Sciatic nerve (tissue), 2 donors: ENCODE measurements at places on chromosomes 13 and 19. TPM values are rescaled to one million over a fixed set of nuclear protein-coding genes. Genes with fewer than 3 reads are reported as not detected.
A peak's percentile ranks its signal among the peaks of the same experiment; 100 is the strongest.

GRCh38 chr13:110012102-110012739, 225.8 kb upstream of the IRS2 start:
- no peak for DNase-seq

Gene SLC10A2
- total RNA-seq: not detected

Gene PCSK4
- total RNA-seq: 2.5 TPM

DNA sequence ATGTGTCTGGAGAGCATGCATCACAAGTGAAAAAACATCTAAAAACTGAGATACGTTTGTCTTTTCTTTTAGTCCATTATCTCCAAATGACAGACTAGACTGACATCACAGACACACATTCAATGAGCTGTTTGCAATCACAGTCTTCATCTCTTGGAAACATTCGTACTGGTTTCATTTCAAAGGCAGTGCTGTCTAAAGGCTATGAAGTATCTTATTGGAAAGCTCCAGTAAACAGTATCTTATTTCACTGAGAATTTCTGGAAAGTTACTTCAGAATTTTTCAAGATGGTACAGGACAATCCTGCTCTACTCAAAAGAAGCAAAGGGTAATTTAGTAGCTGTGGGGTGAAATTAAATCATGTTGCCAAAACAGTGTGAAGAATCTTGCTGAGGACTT, 53.5 kb upstream of the TNFRSF19 start:
- no peak for DNase-seq

- no peak for DNase-seq
These were observed 114.3 kb downstream of the TEX26 start for GRCh38 chr13:31046711-31047279.

Gene PSG2
- total RNA-seq: not detected

DNA sequence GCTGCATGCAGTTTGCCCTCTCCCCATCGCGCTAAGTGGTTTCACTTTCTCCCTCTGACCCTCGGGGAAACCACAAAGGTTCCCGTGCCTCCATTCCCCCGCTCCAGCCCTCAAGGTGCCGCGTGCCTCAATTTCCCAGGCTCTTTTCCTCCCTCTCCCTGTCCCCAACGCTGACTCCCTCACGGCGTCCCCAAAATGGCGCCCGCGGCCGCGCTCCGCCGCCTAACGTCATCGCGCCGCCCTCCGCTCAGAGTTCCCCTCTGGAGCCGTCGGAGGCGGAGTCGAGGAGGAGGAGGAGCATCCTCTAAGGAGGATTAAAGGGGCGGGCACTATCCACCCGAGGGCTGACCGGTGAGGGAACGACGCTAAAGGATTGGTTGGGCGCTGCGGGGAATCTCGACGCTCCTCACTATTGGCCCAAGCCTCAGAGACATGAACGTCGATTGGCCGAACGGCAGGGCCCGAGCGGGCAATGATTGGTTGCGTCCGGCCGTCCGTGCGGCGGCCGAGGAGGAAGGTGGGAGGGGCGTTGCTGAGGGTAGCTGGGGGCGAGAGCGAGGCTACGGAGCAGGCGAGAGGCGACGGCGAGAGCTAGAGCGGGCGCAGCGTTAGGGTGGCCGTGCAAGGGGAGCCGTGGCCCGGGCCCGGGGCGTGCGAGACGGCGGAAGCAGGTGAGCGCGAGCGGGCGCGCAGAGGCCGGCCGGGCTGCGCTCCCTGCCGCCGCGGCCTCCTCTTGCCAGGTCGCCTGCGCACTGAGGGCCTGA, at the start of gene ZNF574:
TSS of gene ZNF574 (plus strand) at position 551 of the 764 bp plus-strand sequence. CDS start 2,441 bp downstream, outside the sequence.
- peak; percentile 99 for DNase-seq

GRCh38 chr13:45809801-45810394, 41.7 kb downstream of the SIAH3 start:
- no peak for DNase-seq

Gene DDX49
- total RNA-seq: 24.0 TPM

DNA sequence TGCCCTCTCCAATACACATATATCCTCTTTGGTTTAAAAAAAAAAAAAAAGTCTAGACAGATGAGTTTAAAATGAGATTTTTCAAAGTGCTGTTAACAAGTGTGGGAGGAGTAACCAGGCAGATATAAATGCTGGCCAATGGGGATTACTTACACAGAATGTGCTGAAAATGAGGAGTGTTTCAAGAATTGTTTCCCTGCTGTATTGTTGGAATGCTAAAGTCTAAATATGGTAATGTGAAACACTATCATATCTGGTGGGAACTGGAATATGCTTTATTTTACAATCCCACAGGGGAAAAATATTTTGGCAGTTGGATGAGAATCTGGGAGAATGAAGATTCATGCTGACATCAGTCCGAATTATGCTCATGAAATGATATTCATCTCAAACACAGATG, 250.7 kb downstream of the DCT start:
- no peak for DNase-seq

Gene BEST2
- total RNA-seq: not detected

Gene CGB1
- not detected for total RNA-seq

- DNase-seq: no peak
These were observed 20.0 kb downstream of the PNMA8A start for GRCh38 chr19:46451352-46451751.

Gene TMEM59L
- 1.2 TPM for total RNA-seq

- no peak for DNase-seq
These were observed 85.9 kb downstream of the GJA3 start for GRCh38 chr13:20074966-20075365.

Gene SULT2A1
- not detected for total RNA-seq

DNA sequence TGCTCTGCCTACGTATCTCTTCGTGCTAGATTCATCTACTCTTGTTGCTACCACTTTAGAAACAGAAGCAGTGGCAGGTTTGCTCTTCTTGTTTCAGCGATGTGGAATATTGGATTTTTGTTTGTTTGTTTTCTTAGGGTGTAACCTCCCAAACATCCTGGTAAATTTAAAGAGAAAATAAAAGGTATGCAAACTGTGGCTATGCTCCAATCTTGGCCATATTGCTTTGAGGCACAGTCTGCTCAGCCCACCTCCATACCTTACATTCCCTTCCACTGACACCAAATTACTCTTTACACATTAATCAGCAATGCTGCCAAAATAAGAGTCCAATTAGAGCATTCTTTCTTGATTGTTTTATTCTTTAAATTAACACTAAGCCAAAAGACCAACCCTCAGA, 25.2 kb upstream of the UBL3 start:
- DNase-seq: no peak

DNA sequence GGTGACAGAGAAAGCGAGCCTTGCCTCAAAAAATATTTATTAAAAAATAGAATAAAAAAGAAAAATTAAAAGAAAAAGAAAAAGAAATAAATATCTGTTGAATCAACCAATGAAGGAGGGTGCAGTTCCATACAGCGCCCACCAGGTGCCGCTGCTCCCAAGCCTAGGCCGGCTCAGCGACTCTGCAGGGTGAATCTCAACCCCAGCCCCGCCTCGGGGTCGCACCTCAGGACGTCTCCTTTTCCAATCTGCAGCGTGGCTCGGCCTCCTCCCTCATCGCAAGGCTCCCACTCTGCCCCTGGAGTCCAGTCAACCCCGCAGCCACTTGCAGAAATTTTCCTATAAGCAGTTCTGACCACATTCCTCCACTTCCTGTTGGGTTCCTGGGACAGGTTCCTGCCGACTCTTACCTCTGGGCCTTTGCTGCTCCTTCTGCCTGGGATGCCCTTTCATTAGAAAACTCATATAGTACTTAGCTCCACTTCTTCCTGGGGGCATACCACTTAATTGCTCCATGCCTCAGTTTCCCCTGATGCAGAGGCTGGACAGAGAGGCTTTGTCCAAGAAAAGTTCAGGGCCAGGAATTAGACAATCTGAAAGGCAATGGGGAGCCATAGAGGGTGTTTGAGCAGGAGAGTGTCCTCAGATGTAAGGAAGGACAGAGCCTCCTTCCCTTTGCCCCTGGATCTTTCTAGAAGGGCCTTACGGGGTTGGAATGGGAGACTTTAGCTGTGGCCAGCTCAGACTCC, 24.3 kb downstream of the NFILZ start:
- DNase-seq: peak; percentile 75

Gene KIR3DL1
- not detected for total RNA-seq

GRCh38 chr19:11457115-11457514, 21.7 kb downstream of the PRKCSH start:
- no peak for DNase-seq

Gene SLC7A10
- total RNA-seq: 9.0 TPM

DNA sequence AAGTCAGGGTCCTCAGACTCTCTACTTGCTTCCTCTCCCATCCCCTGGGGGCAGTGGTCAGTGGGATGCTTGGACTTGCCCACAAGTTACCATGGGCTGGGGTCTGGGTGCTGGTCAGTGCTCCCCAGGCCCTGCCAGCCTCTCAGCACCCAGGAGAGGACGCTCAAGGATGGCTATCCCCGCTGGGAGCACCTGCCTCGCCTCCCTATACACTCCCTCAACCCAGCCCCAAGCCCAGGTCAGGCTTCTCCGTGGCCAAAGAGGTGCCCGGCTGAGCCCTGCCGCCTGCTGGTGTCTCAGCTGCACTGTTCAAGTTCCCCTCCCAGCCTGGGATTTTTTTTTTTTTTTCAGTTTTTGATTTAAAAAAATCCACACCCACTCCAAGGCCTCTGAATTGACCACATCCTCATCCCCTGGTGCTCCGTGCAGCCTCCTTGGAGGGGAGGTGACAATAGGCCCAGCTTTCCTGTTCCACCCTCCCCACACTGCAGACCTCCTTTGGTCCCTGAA, 10.8 kb downstream of the F2RL3 start:
- DNase-seq: peak; percentile 62

DNA sequence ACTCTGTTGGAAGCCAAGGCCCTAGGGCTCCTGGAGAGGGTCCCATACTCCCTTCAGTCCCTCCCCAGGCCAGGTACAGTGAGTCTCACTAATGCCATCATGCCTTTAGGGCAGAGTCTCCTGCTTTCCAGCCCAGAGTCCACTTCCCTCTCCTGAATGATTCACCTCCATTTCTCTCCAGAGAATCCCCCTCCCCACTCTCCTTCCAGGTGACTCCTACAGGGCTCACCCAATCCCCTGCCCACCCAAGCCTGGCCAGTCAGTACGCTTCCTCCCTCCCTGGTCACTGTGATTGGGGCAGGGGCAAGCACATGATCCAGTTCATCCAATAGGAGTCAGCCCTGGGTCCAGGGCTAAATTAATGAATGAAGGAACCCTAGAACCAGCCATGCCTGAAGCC, 35.0 kb upstream of the PNMA8B start:
- peak; percentile 45 for DNase-seq

Gene SLC7A9
- total RNA-seq: 0.89 TPM

DNA sequence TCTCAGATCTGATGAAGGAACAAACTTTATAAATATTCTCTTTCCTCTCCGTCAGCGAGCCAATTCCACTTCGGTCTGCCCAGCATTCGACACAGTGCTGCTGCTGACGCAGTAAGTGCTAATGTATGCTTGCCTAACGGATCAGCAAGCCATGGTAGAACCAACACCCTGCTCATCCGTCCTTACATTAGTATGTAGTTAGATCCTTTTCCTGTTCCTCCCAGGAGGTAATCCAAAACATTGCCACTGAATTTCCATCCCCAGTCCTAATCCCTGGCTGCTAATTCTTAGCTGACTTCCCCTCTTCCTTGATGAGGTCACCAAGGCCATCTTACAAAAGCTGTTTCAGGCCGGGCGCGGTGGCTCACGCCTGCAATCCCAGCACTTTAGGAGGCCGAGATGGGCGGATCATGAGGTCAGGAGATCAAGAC, 88.0 kb downstream of the STARD13 start:
- DNase-seq: no peak

DNA sequence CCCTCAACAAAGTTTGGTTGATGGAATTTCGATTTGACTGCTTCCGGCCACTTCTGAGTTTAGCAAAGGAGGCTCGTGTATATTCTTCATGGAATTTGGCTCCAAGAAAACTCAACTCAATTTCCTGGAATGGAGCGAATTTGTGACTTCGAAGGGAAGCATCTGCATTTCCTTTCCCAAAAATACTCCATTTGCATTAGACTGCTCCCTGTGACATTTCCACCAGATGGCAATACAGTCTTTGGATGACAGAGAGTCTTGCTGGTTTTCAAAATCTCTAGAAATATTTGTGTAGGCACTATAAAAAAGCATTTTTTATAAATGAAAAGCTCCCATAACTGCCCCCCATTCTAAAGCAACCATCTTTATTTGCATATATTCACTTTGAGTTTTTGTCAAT, 4.1 kb downstream of the C1QTNF9 start:
- no peak for DNase-seq

Gene FNDC3A
- total RNA-seq: 60.0 TPM

DNA sequence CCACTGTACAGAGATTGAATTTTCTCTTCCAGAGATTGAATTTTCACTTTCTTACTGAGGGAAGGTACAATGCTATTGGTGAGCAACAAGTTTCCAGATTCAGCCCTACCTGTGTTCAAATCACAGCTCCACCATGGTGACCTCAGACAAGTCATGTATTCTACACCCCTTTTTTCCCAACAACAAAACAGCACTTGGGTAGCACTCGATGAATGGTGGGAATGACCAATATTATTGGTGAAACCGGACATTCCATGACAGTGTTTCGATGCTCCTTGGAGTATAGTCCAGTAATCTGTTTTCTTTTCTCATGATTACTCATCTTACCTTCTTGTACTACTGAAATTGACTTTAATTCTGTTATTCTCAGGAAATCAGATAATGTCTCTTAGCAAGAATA, 266.2 kb upstream of the SOX21 start:
- no peak for DNase-seq

DNA sequence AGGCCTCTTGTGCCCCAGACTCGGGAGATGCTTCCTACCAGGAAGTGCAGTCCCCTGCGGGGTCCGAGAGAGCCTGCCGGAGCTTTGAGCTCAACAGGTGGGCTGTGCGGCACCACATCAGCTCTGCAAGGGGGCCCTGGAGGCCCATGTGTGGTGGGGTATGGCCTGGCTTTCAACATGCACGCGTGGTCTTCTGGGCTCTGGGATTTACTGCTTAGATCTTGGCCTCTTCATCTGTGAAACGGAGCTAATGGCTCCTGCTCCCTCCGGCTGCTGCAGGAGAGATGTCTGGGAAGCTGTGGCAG, 18.0 kb downstream of the NDUFB7 start:
- no peak for DNase-seq

GRCh38 chr13:45374917-45375316, 33.9 kb upstream of the TPT1 start:
- DNase-seq: no peak
